ENCODE measurements at places on chromosomes 3 and 15.

GRCh38 chr15:80564056-80564455 lies 131.1 kb upstream of the ABHD17C start:
- no peak for DNase-seq

GRCh38 chr15:62896969-62897486 lies 145.5 kb upstream of the TPM1 start:
- no peak for DNase-seq

DNA sequence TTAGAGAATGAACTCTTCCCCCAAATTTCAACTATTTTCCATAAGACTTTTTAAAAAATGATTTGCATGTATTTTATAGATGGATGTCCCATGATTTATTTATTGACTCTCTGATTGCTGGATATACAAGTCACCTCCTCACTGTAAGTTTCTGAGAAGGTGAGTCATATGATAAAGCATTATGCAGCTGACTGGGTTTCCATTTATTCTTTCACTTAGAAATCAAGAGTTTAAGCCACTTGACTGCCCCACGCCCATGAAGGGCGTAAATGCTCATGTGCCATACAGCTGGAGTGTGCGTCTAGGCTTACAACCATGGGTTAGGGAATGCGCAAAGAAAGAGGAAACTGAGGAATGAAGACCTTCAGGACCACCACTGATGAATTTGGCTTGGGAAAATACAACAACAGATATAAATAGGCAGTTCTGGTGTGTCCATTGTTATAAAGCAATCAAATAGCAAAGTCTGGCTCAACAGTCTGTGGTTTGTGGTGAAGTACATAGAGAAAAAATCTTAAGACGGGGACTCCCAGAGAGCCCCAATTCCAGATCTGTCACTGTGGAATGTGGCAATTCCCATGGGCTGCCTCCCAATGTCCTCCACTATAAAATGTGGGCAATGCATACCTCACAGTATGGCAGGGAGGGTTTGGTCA lies 20.3 kb downstream of the SLCO2A1 start:
- no peak for DNase-seq

GRCh38 chr3:73667889-73668288 lies 43.1 kb upstream of the PDZRN3 start:
- DNase-seq, result no peak

- no peak for DNase-seq
Measured at GRCh38 chr3:76402926-76403325, 617.6 kb upstream of the ZNF717 start.

- DNase-seq, result no peak
Measured at GRCh38 chr3:191356631-191357439, 26.5 kb upstream of the UTS2B start.

GRCh38 chr15:74337607-74338211 lies 29.7 kb downstream of the CYP11A1 start:
- no peak for DNase-seq

- no peak for DNase-seq
Measured at GRCh38 chr3:49625071-49625470, 49.1 kb upstream of the APEH start.

- DNase-seq, result no peak
Measured at GRCh38 chr3:53144862-53145712, 14.9 kb upstream of the RFT1 start.

GRCh38 chr15:94231723-94232468 lies 535 bp downstream of the MCTP2 start:
- DNase-seq, result no peak

DNA sequence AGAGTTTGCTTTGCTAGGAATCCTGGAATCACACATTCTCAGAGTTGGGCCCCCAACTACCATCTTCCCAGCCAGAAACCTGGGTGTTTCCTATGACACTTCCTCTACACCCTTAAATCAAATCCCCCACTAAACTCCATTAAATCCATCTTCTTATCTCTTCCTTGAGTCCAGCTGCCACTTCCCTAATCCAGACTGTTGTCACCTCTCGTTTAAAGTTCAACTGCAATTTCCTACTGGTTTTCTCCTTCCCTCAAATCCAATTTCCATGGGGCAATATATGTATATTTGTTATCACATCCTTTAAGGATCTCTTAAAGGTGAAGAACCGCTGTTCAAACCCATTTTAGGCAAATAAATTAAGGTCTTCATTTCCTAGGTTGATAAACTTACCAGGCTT lies 73.6 kb upstream of the SNTN start:
- no peak for DNase-seq

- no peak for DNase-seq
Measured at GRCh38 chr3:129343643-129344360, 65.1 kb downstream of the HMCES start.

DNA sequence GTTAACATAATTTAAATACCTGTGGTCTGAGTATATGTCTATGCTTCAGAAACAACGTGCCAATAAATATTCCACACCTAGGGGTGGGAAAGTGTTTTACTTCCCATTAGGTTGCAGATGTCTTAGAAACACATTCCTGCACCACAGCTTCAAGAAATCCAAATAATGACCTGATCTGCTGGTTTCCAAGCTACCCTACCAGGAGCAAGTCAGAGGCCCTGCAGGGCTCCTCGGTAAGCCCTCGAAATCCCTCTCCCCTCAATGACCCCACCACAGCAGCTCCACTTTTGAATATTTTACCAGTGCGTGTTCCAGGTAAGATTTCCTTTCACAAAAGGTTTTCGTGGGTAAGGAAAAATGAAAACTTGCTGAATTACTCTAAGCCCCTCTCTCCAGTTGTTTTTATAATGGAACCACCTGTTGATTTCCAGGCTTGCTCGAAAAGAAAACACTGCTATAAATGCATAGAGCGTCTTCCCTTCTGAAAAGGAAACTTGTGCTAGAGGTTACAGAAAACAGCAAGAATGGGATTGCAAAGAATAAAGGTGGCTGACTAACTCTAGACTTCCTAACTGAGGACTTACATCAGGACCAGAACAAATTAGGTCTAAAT lies 12.6 kb downstream of the IL12A start:
- DNase-seq, result no peak

DNA sequence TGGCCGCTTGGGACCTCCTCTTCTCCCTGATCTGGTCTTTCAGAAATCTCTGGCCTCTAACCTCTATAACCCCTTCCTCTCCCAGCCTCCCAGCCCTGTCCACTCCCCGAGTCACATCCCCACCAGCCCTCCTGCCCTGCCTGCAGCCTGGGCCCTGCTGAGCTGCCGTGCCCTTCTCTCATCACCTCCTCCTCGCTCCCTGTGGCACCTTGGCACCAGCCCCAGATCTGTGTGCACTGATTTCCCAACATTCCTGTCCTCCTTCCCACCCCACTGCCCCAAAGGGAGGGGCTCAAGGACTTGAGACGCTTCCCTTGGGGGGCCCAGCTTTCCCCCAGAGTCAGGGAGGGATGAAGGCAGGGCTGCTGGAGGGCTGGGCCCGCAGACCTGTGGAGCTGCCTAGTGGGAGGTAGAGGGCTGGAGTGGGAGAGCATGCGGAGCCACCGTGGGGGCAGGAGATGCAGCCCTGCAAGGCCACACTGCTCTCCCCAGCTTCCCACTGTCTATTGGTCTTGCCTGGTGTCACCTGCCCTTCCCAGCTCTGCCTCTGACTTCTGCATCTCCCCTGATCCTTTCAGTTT lies 42.7 kb downstream of the EXOG start:
- DNase-seq, result no peak

DNA sequence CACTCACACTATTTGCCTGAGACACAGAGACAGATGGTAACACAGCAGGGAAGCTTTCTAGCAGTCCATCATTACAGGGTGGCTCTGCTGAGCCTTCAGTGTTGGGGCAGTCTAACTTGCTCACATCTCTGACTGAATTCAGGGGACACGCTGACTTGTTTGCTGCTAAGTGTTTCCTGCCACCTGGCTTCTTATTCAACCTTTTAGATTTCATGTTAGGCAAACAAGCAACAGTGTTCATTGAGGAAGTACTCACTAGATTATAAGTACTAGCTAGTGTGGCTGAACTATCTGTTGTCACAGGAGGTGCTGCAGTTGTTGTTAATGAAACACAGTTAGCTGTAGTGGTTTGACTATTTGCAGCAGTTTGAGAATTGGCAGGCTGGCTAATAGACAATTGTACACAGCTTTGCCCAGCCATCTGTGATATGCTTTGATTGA lies 37.3 kb downstream of the USF3 start:
- no peak for DNase-seq

GRCh38 chr3:52299879-52300611 lies 12.4 kb downstream of the GLYCTK start:
- no peak for DNase-seq

DNA sequence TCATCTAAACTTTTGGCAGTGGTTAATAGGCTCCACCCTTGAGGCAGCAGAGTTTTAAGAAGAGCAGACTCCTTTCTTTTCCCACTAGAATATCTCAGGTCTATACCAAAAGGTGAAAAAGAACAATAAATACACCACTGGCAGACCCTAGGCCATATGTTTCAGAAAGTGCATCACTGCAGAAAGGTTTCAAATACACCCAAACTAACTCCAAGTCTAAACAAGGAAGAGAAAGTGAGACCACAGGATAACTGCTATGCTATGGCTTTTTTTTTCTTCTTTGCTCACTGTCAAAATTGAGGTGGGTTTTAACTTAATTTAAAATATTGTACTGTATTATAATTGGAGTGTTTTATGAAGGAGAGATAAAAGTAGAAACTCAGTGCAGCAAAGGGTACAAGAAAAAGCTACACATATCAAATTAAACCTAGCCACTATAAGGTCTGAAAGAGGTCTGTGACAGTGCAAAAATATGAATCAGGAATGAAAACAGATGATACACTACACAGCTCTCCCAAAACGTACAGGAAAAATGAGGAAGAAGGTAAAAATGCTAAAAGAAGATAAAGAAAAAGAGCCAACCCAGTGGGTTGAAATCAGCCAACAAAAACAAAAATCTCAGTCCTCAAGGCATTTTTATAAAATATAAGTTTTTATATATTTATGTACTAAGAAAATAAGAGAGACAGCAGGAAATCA lies 8.4 kb downstream of the SNX4 start:
- no peak for DNase-seq

GRCh38 chr3:116591236-116591635 lies 118.3 kb upstream of the TUSC7 start:
- no peak for DNase-seq

DNA sequence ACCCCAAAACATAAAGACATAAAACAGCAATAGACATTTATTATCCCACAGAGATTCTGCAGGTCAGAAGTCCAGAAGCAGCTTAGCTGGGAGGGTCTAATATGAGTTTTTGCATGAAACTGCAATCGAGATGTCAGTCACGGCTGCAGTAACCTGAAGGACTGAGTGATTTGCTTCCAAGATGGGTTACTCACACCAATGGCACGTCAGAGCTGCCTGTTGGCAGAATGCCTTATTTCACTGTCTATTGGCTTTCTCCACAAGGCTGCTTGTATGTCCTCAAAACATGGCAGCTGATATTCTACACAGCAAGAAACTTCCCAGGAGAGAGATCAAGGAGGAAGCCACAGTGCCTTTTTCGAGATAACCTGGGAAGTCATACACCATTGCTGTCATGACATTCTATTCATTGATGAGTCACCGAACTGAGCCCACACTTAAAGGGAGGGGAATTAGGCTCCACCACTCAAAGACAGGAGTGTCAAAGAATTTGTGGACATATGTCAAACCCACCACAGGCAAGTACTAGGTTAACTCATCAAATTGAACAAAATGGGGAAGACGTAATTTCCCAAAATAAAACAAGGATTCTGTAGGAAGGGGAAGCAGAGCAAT lies 122.2 kb downstream of the SYNPR start:
- DNase-seq, result no peak

DNA sequence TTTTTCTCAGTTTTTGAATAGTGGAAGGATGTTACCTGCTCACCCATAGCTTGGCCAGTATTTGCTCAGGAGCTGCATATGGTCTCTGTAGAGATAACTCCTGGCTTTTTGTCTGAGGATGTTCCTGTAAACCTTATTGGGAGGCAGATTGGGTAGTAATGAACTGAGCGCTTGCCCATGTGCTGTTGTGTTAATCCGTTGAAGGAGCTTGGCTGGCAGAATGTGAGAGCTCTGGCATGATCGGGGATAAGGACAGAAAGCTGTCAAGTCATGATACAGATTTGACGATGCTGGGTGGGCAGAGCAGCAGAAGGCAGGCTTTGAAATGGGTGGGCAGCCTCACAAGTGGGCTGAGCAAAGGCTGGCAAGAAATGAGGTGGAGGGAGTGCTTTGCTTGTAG lies 27.4 kb downstream of the SH3GL3 start:
- DNase-seq, result no peak

DNA sequence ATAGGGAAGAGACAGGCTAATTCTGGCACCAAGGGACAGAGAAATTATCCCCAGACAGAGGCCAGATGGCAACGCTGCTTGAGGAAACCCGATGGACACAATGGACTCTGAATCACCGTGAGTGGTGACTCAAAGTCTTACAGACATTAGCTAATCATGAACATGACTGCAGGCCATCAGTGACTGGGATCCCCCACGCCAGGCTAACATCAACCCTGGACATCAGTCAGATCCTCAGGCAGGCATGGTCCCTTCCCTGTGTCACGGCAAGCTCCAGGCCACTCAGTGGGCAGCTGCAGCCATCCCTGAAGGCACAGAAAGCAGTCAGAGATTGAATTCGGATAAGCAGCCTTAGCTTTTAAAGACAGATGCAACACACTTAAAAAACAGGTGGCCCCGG lies 23.8 kb upstream of the OXTR start:
- DNase-seq, result no peak

- DNase-seq, result no peak
Measured at GRCh38 chr15:83446904-83447709, at the start of gene SH3GL3. Gene SH3GL3, plus strand, starts transcription at chr15:83447341. Its CDS starts 193 bp downstream, at chr15:83447534.

DNA sequence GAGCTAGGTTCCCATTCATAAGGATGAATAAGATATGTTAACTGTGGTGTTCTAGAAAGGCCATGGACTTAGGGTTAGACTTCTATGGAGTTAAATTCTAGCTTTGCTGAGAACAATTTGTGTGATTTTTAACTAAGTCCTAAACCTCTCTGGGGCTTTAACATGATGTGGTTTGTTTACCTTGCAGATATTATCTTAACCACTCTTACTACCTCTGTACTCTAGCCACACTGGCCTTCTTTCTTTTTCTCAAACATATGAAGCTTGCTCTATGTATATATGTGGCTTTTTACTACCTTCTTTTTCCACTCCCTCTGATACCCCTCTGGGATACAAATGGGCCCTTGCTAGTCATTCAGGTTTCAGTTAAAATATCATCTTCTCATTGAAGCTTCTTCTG lies 108.4 kb downstream of the ZNF609 start:
- no peak for DNase-seq

DNA sequence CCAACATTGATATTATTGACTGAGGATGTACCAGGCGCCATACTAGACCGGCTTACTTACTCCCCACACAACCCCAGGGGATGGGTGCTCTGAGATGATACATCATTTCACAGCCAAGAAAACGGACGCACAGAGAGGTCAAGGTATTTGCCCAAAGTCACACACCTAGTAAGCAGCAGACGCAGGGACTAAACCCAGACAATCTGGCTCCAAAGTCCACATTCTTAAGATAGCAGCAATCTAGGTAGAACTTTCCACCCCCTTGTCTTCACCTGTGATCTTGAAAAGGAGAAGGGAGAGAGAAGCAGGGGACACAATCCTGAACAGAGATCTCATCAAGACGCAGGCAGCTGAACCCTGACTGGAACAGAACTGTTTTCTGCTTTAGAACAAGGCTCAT lies 200.6 kb downstream of the XXYLT1 start:
- no peak for DNase-seq

Measured in SIG-M5 (cell line).